Caco-2 (cell line): ENCODE measurements at places on chromosomes 2 and 18.

GRCh38 chr2:203820969-203821368, 46.6 kb upstream of the CTLA4 start:
- DNase-seq: no peak

GRCh38 chr2:226308986-226309385, 490.6 kb downstream of the IRS1 start:
- no peak for DNase-seq

DNA sequence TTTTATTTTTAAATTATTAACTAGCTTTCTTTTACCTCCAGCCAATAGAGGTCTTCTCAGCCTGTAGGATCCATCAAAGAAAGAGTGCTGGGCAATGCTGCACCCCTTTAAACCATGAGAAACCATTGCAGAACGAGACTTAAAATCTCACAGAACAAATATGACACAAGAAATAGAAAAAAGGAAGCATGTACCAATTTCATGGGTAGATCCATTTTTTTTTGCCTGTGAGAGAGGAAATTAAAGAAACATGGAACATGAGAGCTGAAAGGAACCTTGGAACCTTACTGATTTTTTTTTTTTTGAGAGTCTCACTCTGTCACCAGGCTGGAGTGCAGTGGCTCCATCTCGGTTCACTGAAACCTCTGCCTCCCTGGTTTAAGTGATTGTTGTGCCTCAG, 14.0 kb downstream of the HRH4 start:
- DNase-seq: no peak

GRCh38 chr2:182826496-182826895, 39.9 kb downstream of the FRZB start:
- no peak for DNase-seq

GRCh38 chr2:9705196-9705595, 74.4 kb upstream of the YWHAQ start:
- no peak for DNase-seq

- no peak for DNase-seq
Measured at GRCh38 chr2:172447811-172448493, 20.6 kb downstream of the ITGA6 start.

DNA sequence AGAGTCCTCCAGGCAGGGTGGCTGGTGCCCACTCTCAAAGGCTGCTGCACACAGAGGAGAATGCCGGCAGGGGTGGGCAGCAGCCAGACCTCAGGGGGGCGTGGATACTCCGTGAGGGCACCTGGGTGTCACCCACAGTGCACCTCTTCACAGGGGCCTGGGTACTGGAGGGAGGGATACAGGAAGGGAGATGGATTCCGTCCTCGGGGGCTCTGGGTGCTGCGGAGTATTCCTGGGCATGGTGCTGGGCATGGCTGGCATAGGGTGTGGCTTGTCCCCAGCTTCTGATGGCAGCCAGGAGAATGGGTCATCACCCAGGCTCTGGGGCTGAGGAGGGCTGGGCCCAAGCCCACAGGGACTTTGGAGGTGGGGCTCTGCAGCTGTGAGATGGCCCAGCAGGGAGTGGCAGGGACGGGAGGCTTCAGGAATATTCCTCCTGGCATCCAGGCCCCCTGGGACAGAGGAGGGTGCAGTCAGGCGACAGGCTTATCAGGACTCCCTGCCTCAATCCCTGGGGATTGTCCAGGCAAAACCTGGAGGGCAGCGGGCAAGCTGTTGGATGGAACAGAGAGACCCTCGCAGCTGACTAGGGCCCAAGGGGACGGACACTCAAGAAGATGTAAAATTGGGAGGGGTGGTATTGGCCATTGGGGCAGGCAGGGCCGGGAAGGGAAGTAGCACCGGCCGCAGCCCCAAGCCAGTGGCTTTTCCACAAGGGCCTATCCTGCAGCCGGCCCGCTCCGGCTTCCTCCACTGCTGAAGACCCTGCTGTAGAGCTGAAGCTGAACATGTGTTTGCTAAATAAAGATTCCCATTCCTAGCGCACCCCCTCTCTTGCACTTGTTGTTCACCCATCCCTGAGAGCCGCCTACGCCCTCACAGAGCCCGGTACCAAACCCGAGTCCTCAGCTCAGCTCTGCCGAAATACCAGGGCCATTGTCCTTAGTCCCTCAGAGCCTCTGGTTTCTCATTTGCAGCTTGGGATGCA, 5.7 kb upstream of the KLHL30 start:
- DNase-seq: no peak

DNA sequence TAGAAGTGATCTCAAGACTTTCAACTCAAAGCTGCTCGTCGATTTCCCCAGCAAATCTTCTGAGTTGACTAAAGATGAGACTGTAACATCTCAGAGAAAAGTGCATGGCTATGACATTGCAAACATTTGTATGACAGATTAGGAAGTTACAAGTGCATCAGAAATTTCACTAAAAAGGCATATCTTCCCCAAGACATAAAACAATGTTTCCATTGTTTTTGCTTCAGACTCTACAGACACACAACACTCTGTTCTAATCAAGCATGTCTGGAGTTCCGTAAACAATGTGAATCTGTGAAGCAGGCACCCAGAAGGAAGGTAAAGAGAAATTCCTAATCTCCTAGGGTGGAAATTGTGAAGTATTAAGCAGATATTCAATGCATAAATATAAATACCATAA, 144.6 kb upstream of the LYPD1 start:
- no peak for DNase-seq

- no peak for DNase-seq
Measured at GRCh38 chr2:202486351-202486750, 110.2 kb downstream of the BMPR2 start.

GRCh38 chr2:147487978-147488289, 356.9 kb upstream of the ACVR2A start:
- DNase-seq: no peak

- peak; percentile 71 for DNase-seq
Measured at GRCh38 chr2:78162202-78162601, 640.0 kb upstream of the LRRTM4 start.

DNA sequence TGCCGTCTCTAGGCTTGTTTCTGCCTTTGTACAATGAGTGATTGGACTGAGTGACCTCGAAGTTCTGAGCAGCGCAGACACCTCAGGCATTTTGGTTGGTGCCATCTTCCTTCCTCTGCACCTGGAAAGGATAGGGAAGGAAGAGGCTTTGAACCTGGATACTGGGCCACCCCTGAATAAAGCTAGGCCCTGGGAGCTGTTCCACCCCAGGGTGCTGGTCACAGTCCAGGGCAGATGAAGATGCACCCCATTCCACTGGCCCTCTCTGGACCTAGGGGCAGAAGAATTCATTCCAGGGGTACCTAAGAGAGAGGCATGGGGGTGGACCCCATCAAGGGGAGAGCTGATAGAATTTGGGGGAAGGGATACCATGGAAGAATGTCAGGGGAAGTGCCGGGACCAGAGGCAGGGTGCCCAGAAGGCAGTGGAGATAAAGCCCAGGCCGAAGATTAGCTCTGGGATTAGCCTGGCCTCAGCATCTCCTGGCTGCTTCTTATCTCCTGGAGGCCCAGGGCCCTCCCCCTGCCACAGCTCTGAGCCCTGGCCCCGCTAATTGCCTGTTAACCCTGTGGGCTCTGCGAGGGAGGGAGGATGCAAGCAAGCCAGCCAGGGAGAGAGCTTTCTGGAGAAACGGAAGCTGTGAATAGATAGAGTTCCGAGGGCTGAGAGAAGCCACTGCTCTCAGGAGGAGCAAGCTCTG, 11.4 kb downstream of the ASIC4 start:
- DNase-seq: peak; percentile 61

DNA sequence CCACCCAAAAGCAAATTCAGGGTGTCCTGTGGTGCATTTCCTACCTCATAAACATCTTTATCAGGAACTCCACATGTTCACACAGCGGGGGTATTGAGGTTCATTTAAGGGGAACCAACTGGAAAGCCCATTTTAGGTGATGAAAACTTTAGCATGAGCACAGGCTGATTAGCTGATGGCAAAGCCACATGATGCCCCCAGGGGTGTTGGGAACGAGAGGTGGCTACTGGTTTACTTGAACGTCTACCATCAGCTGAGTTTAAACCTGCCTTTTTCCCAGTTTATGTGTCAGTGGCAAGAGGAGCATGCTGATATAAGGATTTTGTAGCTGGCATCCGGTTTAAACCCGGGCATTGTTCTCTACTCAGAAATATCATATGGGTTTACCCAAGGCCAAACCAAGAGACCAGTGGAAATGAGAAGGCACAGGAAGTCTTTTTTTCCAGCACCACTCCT, 54.5 kb upstream of the UPP2 start:
- no peak for DNase-seq

DNA sequence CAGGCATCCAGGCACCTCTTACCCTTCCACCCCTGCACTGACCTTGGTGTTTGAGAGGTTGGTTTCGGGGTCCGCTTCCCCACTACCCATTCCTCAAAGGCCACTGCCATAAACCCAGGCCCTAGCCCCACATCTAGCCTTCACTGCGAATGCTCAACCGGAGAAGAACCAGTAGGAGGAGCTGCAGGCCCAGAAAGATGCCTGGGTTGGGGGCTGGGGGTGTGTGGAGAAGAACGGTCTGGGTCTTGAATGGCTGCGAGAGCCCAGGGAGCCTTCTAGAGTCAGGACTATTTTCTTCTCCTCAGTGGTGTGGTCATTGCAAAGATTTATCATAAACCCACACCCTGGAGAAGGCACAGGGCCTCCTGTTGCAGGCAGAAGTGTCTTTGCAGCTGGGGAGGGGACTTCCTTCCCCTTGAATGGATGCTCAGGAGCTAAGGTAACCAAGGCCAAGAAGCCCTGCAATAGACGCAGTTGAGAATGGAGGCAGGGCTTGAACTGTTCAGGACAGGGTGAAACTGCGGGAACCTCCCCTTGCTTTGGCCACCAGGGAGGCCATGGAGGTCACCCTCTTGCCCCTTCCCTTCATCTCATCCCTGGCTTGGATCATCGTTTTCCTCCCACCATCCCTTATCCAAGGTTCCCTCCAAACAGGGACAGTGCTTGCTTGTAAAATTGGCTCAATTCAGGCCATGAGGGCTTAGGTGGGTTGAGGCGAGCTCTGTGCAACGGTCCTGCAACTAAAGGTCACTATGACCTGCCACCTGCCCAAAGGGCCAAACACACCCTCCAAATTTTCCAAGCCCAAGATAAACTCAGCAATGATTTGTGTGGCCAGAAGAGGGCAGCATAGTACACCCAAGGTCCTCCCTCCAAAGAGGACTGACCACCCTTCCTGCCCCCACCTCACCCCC, 20.9 kb downstream of the THNSL2 start:
- DNase-seq: peak; percentile 67

GRCh38 chr18:72672364-72673184, 128.4 kb upstream of the CBLN2 start:
- peak; percentile 2 for DNase-seq

DNA sequence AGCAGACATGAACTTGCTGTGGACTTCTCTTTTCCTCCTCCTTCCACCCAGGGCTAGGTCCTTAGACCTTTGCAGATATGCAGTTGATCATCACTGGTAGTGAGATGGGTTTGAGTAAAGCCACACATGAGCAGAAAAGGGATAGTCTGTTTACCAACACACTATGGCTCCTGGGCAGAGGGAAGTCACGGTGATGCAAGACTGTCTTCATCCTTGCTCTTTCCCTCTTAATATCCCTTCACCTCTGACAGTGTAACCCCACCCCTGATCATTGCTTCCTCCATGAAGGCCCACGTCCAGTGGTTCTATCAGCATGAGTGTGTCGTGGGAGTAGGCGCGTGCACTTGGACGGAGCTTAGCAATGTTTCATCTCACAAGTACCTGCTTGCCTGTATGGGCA, 188.7 kb downstream of the SMAD7 start:
- no peak for DNase-seq

DNA sequence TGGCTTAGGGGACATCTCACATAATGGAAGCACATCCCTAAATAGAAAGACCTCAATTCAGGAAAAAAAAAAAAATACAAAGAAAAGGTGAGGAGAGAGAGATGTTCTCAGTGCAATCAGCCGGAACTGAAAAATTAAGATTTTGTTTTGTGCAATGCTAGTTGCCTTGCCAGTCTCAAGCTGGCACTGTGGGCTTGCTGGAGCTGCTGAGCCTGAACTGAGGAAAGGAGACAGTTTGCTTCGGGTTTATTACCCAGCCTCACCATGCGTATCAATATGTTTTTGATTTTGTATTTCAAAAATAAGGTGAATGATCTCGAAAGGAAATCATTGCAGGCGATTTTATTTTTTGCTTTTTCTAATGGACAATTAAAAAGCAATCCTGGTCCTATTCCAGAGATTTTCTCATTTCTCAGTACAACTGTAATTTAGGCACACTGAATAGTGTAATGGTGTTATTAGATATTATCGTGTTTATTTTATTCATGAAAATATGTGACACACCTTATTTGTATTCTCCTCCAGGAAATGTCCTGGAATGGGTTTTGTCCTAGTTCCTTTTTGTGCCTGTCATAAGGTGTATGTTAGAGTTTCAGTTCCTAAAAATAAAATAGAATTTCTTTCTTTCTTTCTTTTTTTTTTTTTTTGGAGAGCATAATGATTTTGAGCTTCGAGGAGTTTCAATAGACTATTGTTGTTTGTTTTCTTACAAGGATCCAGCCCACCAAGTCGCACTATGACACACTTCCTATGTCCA, 72.8 kb upstream of the ZEB2 start:
- no peak for DNase-seq
